ENCODE measurements at places on chromosomes 3 and 15. TPM values are rescaled to one million over a fixed set of nuclear protein-coding genes. Genes with fewer than 3 reads are reported as not detected.

The DCLK3 gene
- total RNA-seq: 1.1 TPM

The HIGD2B gene
- not detected for total RNA-seq

The ENTPD3 gene
- total RNA-seq: 0.79 TPM

The XIRP1 gene
- 11.8 TPM for total RNA-seq

The PLXNA1 gene
- total RNA-seq: 24.9 TPM

The POLR2H gene
- 44.3 TPM for total RNA-seq

All from skin of body (tissue), 3 donors.